ENCODE measurements at places on chromosomes 5 and 9. TPM values are rescaled to one million over a fixed set of nuclear protein-coding genes. Genes with fewer than 3 reads are reported as not detected.

The MAMDC4 gene
- total RNA-seq: 1.1 TPM

The GTF3C5 gene
- 33.6 TPM for total RNA-seq

The TLX3 gene
- total RNA-seq: not detected

The ABLIM3 gene
- 5.6 TPM for total RNA-seq

The PLPP6 gene
- total RNA-seq: 7.9 TPM

The IFNA13 gene
- not detected for total RNA-seq
